DMS79 treated with DMSO at 0.1 percent for 48 hours (cell line): ENCODE measurements at places on chromosomes 7 and 10.

DNA sequence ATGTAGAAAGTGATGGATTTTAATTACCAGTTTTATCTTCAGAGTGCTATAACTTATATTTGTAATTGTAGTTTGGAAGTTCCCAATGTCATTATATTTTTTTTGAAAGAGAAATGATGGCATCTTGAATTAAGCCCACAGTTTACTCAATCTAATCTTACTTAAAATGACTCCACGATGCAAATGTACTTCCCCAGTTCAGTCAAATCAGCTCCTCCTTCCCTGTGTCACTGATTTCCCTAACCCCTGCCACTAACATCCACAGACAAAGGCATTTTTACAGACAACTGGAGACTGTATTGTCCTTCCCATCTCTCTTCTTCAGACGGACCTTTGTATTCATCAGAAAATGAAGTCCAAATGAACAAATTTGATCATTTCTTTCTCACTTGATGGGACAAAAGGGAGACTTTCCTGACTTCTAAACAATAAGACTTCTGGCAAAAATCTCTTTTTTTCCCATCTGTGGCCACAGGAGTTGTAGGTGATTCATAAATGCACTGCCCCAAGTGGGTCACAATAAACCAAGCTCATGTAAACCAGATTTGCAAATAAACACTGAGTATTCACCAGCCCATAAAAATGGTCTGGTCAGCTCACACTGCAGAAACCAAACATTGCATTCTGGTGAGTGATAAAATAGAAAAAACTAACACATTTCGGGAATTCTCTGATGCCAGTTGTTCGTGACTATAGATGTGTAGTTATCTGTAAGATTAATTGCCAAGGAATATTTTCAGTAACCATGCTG lies 162.9 kb downstream of the FANK1 start:
- no peak for DNase-seq

DNA sequence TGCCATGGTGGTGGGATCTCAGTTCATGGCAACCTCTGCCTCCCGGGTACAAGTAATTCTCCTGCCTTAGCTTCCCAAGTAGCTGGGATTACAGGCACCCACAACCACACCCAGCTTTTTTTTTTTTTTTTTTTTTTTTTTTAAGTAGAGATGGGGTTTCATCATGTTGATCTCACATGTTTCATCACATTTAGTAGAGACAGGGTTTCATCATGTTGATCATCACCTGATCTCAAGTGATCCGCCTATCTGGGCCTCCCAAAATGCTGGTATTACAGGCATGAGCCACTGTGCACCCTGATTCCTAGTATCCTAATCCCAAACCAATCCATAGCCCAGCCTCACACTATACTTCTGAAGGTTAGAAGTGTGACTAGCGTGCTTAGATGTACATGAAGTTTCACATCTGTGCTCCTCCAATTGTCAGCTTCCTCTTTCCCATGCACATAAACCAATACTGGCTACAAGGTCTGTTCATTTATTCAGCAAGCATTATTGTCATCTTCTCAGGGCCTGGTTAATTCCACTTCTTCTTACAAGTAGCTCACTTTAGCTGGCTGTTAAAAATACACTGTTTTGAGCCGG lies 6.8 kb upstream of the NAT16 start:
- no peak for DNase-seq

- no peak for DNase-seq
Measured at GRCh38 chr7:131302876-131303707, 24.6 kb upstream of the MKLN1 start.

DNA sequence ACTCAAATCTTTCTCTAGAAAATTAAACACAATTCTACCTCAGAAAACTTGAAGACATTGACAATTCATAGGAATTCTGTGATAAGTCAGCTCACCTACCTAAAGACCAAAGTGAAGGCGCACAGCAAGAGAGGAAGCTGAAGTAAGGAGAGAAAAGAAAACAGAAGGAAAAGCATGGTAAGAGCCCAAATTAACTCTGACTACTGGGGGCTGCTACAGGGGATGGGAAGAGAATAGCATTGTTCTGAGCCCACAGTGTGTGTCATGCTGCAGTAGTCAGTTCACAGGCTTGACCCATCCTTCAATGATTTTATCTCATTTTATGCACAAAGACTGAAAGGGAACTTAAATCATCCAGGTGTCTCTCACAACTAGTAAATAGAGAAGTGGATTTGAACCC lies 111.3 kb downstream of the PTEN start:
- no peak for DNase-seq

DNA sequence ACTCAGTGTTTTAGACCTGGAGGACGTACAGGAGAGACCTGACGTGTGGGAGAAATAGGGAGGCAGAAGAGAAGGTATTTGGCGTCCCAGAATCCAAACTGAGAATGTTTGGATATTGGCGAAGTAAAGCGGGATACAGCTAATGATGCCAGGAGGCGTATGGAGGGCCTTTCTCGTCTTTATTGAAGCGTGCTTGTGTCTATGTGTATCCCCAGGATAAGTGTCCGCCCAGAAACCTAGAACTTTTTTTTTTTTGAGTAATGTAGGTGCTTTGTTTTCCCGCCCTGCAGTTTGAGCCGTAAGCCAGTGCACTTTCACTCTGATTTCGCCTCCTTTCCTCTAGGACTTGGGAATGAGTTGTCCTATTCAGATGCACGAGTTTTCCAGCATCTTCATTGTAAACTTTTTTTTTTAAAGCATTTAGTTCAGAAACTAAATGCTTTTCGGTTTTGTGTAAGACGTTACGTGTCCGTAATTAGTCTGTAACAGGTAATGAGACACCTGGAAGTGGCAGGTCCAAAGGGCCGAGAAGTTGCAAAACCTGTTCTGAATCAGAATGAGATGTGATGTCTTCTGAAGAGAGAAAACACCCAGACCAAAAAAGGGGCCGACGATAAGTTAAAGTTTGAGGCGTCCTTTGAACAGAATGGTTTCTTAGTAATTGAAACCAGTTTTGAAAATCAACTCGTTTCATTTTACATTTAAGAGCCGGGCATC lies 746 bp downstream of the ARL5B start:
- DNase-seq, result peak; percentile 52

DNA sequence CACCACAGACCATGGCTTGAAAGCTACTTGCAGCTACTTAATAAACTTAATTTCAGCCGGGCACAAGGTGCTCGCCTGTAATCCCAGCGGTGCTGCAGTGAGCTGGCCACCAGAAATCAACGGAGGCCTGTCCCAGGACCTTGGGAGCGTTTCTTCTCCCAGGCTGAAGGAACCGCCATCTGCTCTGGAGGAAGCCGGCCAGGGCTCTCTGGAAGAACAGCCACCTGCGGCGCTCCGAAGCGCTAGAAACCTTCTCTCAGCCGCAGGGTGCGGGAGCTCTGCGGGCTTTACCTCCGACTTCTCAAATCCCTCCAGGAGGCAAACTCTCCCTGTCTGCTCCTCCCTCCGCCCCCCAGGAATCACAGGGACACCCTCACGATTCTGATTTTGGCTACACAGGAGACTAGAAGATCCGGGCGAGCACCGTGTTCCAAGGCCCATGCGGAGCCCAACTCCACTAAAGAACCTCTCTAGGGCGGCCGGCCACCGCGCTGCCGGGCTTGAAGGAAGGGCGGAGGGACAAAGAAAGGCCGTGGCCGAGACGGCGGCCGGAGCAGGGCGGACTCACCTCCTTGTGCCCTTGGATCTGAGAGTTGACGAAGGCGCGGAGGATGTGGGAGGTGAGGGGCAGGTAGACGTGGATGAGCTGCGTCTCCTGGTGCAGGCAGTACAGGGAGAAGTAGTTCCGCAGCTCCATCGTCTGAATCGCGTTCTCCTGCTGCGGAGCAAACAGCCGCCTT lies 14.4 kb downstream of the NUDT1 start:
- DNase-seq, result no peak

DNA sequence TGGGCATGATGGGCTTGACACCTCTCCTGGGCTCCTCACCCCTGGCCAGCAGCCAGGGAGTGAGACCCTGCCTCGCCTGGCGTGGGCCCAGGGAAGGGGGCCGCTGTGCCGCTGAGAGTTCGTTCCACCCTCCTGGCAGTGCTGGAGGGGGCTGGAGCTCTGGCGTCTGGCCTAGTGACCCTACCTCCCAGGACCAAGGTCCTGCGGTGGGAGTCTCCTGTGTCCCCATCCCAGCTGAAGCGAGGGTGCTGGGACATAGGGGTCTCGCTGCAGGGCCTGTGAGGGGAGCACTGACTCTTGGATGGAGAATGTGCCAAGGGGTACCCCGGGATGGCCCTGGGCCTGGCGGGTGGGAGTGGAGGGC lies 1.2 kb downstream of the GTF2IRD1 start:
- DNase-seq, result no peak

GRCh38 chr7:75639886-75640190 lies 98.9 kb downstream of the HIP1 start:
- DNase-seq, result peak; percentile 19

DNA sequence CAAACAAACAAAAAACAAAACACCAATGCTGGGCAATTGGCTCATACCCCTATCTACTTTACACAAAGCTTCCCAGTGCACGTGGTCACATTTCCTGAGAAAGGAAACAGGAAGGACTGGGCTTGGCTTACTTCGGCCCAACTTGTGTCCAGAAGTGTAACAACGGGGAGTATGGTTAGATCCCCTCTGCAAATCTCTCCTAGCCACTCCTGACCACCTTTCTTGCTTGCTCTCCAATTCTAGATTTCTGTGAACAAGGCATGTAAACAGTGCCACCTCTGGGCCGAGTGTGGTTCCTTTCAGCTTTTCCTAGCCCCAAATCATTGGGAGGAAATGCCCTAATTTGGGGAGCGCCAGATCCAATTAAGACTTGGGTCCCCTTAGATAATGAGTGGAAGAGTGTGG lies 21.0 kb upstream of the FRAT2 start:
- DNase-seq, result no peak

- DNase-seq, result peak; percentile 21
Measured at GRCh38 chr7:102432442-102433218, 745 bp upstream of the ORAI2 start.

DNA sequence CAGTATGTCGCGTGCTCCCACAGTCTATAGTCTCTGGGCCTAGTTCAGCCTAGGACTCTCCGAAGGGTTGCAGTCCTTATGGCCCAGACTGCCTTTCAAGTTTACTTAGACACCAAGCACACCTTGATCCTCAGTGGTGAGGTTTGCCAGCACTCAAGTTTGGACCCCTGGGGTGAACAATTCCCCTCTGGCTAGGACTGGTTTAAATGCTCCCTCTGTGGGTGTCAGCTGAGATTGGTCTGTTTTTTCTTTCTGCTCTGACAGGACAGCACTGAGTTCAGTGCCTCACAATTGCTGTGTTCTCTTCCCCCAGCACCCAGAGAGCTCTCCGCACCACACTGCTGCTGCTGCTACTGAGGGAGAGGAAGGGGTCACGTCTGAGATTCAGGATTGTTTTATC lies 31.9 kb upstream of the AGR3 start:
- no peak for DNase-seq

DNA sequence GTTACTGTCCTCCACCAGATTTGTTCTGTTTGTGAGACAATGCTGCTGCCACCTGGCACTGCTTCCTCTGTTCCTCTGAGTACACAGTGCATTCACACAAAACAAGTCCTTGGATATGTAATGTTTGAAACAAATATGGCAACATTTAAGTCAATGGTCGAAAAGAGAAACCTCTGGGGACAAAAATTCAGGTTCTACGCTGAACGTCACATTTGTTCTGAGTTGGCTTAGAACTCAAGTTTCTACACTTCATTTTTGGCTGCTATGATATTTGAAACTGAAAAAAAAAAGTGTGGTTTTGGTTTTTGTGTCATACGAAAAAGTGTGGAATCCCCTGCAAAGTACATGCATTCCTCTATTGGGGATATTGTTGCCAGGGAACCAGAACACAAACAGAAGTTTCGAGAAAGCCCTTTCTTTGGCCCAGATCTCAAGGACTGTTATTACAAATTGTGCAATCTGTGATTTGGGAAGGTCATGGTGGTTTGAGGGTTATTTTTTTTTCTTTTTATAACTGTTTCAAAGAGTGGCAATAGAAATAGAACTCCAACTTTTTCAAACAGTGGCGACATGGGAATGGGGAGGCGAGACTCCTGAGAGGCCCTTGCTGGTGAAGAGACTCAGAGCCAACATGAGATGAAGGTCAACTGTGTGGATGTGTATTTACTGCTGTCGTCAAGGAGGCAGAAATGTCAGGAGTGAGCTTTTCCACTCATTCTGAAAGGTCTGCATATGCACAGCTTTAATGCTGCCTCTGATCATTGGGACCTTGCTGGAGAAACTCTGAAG lies 127.5 kb downstream of the CUBN start:
- DNase-seq, result no peak

- no peak for DNase-seq
Measured at GRCh38 chr7:156918635-156919034, 25.7 kb upstream of the LMBR1 start.

GRCh38 chr10:75342397-75342796 lies 59.2 kb downstream of the ZNF503 start:
- no peak for DNase-seq

- no peak for DNase-seq
Measured at GRCh38 chr10:1157615-1157933, 101.4 kb downstream of the WDR37 start.
